ENCODE measurements at places on chromosomes 12 and 14.
A peak's percentile ranks its signal among the peaks of the same experiment; 100 is the strongest.

DNA sequence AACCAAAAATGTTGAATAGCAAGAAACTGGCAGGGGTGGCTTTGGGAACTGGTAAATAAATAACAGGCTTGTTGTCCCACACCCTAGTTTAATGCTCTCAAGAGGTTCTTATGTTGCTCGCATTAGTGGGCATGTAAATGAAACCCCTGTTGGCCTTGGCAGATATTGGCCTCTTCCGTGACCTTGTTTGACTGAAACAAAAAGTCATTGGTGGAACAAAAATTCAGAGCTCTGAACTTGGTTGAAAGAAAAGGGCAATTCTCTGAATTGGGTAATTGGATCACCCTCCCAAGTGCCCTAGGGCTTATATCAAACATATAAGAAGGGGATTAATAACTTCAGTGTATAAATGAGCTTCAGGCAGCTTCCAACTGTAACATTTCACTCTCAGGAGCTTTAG lies 426.2 kb downstream of the ZFP36L1 start:
- no peak for DNase-seq

DNA sequence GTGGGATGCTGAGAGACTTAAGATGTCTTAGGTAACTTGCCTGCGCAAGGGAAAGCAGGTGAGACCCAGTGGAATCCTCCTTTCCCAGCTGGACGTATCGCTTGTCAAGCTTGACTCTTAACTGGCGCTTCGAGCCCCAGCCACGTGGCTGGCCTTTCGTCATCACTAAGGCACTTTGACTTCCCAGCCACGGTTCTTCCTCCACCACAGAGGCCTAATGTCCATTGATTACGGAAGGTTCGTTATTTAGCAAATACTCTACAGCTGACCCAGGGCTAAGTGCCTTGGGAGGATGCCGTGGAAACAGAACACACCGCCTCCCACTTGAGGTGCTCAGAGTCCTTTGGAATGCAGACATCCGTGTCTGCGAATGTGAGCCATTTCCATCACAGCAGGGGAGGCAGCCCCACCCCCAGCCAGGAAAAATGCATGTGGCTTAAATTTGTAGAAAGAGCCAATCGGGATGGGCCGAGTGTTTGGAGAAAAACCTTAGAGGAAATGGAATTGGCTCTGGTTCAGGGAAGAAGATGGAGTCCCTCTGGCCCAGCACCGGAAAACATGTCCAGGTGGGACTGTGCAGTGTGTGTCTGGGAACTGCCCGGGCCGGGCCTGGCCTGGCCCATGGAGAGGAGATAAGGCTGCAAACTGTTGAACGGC lies 115.7 kb downstream of the PLXNC1 start:
- no peak for DNase-seq

DNA sequence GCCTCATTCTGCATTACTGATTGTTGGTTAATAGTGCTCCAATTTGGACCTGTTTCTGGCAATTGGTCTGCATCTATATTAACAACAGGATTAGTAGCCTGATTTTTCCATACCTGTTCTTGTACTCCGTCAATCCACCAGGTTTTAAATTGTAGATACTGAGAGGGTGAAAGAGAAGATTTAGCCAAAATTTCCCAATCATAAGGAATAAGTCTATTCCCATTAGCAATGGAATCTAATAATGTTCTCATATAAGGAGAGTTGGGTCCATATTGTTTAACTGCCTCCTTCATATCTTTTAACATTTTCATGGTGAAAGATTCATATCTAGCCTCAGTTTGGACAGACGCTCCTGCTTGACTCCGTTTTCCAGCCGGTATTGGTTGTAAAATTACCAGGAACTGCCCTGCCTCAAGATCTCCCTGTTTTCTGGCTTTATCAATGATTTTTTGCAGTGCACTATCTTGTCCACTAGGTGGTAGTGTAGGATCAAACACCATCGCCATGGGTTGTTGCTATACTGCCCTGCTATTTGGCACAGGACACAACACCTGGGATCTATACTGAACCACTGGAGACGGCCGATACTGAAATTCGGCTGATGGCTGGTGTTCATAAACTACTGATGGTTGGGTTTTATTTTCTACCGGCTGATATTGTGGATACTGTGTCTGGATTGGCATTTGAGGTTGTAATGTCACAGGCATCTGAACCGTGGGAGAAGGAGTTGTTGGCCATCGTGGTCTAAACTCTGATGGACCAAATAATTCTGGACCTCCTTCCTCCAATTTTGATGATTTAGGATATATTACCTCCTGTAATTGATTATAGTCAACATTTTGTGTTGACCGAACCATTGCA lies 25.2 kb downstream of the DHRS4L2 start:
- DNase-seq = peak; percentile 82

DNA sequence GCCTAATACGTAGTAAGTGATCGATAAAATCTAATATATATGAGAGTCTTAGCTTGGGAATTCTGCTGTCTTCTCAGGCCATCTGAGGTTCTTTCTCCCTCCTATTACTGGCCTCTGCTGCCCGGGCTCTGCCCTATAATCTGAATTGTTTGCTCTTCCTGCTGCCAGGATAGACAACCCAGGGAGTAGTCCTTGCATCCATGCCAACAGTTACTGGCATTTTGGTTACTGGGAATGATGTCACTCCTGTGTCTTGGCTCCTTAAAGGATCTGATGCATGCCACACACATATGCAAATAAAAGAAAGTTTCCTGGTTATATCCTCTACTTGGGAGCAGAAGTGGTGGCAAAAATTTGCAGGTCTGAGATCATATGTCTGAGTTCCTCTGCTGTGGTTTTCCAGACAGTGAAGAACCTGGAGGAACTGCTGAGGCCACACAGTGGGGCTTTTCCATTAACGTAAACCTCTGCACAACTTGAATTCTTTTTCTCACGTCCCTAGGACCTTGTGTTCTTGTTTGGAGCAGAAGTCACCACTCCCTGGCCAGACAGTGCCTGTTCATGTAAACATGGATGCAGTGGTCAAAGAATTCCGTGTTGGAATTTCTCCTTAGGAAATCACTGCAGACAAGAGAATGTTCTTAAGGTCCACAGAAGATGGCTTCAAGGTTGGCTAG lies 320.6 kb upstream of the TBX3 start:
- DNase-seq = peak; percentile 72

GRCh38 chr14:102472791-102473150 lies 36.8 kb downstream of the ANKRD9 start:
- DNase-seq = no peak
